ENCODE measurements at places on chromosomes 7 and 10.
A peak's percentile ranks its signal among the peaks of the same experiment; 100 is the strongest.

DNA sequence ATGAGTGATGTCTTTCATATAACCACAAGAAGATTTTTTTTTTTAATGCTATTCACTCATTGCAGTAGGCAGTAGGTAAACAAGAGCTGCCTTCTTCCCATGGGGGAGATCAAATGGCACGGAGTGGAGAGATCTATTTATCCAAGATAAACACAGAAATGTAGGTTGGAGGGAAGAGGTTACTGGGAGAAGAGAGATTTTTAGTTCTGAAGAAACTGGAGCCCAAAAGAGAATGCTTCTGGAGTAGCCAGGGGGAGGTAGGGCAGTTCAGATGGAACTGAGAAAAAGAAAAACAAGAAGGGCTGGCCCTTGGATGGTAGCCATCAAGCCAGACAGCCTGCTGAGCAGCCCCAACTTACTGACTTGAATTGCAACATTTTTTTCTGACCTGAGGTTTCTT lies 270.1 kb upstream of the TPK1 start:
- peaks cover 3% of the 10 kb centered on the region for H3K27me3 ChIP-seq
- H3K4me3 ChIP-seq, result no peak overlapping the region
- H3K36me3 ChIP-seq, result no peaks in the 10 kb centered on the region
- peaks cover 11% of the 10 kb centered on the region for H3K4me1 ChIP-seq

DNA sequence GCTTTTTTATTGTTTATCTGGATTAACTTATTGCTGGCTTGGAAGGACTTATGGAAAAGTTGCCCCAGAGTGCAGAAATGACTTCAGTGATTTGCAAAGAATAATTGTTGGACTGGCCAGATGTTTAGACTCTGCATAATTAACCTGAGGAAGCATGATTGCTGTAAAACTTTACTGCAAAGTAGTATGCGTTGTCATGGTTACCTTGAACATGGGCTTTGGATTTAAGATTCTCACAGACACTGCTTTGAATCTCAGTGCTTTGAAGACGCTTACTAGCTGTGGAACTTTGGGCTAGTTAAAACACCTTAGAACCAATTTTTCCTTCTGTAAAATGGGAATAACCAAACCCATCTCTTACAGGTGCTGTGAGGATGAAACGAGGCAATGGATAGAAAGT lies 425.2 kb upstream of the GALNT17 start:
- DNase-seq, result no peak
- peaks cover 54% of the 10 kb centered on the region for H3K27me3 ChIP-seq
- H3K4me3 ChIP-seq, result no peak overlapping the region
- peaks cover 15% of the 10 kb centered on the region for H3K36me3 ChIP-seq
- H3K27ac ChIP-seq, result no peak overlapping the region

- no peaks in the 10 kb centered on the region for H3K27me3 ChIP-seq
- H3K27ac ChIP-seq, result peak overlapping the region; percentile 18
- peaks cover 17% of the 10 kb centered on the region for H3K36me3 ChIP-seq
- peaks cover 13% of the 10 kb centered on the region for H3K4me1 ChIP-seq
- no peak for DNase-seq
Observed at GRCh38 chr7:139099172-139099947, 10.2 kb downstream of the ZC3HAV1 start.

- peaks cover 37% of the 10 kb centered on the region for H3K27me3 ChIP-seq
- H3K27ac ChIP-seq, result no peak overlapping the region
- H3K4me3 ChIP-seq, result no peak overlapping the region
- DNase-seq, result no peak
- no peaks in the 10 kb centered on the region for H3K36me3 ChIP-seq
- H3K4me1 ChIP-seq, result peaks cover 3% of the 10 kb centered on the region
Observed at GRCh38 chr7:70620333-70621055, 511.4 kb upstream of the GALNT17 start.

DNA sequence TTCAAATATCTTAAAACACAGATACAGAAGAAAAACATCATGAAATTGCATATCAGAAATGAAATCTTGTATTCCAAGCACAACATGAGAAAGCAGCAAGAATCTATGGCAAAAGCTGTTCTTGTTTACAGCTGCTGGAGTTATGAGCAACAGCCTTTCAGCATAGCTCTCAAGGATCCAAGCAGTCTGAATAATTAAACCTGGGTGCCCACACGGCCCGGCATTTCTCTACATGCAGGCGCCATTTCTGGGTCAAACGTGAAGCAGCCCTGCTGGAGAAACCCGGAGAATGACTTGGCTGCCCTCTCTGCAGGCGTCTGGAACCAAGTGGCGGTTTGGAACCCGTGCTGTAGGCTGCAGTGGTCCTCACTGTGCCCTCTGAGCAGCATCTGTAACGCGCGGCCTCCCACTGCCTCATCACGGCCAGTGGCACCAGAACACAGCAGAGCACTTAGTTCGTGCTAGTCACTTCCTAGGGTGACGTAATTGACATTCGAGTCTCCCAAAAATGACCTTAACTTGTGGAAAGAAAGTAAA lies 213.0 kb downstream of the TCERG1L start:
- H3K27ac ChIP-seq, result no peak overlapping the region
- no peak overlapping the region for H3K4me3 ChIP-seq
- H3K27me3 ChIP-seq, result peaks cover 7% of the 10 kb centered on the region
- H3K4me1 ChIP-seq, result peaks cover 1% of the 10 kb centered on the region
- DNase-seq, result no peak

- DNase-seq, result no peak
- H3K36me3 ChIP-seq, result peaks cover 2% of the 10 kb centered on the region
- H3K4me3 ChIP-seq, result no peak overlapping the region
- H3K27ac ChIP-seq, result no peak overlapping the region
- H3K4me1 ChIP-seq, result no peaks in the 10 kb centered on the region
Observed at GRCh38 chr7:126690848-126691751, 561.6 kb downstream of the GRM8 start.

DNA sequence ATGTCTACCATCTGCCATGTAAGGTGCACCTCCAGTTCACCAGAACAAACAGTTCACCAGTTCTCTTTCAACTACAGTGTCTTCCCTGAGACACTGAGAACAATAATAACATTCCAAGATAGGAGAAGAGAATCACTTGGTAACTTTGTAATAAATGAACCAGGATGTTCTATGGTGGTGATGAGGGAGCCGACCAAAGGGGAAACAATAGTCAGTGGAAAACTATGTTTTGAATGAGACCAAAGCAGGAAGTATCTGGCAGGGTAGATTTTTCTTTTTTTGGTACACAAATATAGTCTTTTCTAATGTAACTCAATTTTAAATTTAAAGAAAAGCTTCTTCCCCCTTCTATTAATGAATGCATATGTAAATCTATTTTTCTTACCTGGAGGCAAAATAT lies 20.0 kb downstream of the HYAL4 start:
- no peak overlapping the region for H3K4me3 ChIP-seq
- no peak for DNase-seq
- no peaks in the 10 kb centered on the region for H3K27me3 ChIP-seq

All from progenitor cell of endocrine pancreas (in vitro differentiated cells).